ENCODE measurements at places on chromosomes 7 and 10. TPM values are rescaled to one million over a fixed set of nuclear protein-coding genes. Genes with fewer than 3 reads are reported as not detected.

- no peak for DNase-seq
These were observed 5.6 kb downstream of the PRSS2 start for GRCh38 chr7:142776206-142776844.

- DNase-seq = peak; percentile 37
These were observed 1.5 kb upstream of the FERD3L start for GRCh38 chr7:19146699-19147098.

DNA sequence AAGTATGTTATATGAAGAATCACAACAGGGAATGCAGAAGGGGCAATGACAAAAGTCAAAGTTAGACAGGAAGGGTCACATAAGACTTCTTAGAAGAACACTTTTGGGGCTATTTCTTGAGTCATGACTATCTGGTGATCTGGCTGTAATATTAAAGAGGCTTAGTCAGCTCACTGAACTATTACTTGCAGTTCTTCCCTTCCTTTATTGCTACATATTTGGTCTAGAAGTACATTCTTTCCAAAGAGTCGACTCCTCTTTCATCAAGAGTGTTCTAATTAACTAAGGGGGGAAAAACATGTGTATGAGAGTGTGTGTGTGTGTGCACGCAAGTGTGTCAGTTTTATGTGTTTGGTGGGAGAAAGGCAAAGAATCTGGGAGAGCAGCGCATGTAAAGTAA lies 247.3 kb upstream of the LRRTM3 start:
- DNase-seq = no peak

- no peak for DNase-seq
These were observed 113.9 kb downstream of the CACNB2 start for GRCh38 chr10:18254086-18254485.

SH2B2 gene
- total RNA-seq = 15.9 TPM

GTF2IRD2 gene
- total RNA-seq = 12.4 TPM

SFTPD gene
- 1.2 TPM for total RNA-seq
